ENCODE measurements at places on chromosomes 1 and 21.

GRCh38 chr1:114531094-114531493, 20.1 kb upstream of the TRIM33 start:
- DNase-seq: no peak

GRCh38 chr1:116262207-116262994, 110.6 kb upstream of the ATP1A1 start:
- no peak for DNase-seq

GRCh38 chr1:149917571-149918144, at the start of gene SV2A:
TSS of gene SV2A (minus strand) at chr1:149917844. CDS start at chr1:149913840, 4,004 bp downstream.
- DNase-seq: peak; percentile 46

DNA sequence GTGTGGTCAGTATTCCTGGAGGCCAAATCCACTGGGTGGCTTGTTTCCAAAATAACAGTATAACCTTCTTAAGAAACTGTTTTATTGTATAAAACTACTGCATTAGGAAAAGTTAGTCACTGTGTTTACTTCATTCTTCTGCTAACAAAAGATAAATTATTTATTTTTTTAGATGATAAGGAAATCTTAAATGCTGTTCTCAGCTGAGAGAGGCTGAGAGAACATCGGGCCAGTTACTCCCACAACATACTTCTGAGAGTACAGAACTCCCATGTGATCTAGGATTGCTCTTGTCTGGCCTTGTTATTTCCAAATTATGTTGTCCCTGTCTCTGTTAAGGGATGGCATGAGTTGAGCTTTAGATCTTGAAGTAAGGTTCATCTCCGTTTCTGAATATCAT, 96.7 kb upstream of the CXADR start:
- DNase-seq: no peak

GRCh38 chr1:162562470-162562828, 927 bp downstream of the UAP1 start:
- no peak for DNase-seq

GRCh38 chr1:6352138-6352563, 41.4 kb downstream of the ACOT7 start:
- DNase-seq: no peak

DNA sequence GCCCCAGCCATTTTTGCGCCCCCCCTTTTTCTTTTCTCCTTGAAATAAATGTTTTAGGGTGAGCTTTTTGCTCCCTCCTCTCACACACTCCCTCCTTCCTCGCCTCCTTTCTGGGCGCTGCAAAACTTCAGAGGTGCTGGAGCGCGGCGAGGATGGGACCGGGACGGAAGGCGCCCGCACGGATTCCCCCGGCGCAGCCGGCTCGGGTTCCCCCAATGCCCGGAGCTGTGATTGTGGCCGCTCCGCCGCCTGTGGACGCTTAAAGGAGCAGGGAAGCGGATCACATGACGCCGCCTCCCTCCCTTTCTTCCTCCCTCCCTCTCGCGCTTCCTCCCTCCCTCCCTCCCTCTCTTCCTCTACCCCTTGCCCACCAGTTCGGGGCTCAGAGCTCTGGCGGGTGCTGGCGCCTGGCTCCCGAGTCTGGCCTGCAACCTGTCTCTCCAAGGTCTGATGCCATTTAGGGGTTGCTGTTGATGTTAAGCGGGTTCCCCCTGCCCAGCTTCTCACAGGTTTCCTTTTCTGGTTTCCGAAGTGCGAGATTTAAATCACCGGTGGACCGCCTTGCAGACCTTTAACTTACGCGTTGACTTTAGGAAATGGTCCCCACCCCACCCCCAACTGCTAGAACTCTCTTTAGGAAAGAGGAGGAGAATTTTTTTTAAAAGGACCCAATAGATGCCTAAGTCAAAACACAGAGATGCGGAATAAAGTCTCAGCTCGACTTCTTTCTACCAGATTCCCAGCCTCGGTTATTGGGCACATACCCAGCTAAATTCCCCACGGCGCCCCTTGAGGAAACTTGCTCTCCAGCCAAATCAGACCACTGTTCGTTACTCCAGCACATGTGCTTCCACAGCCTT, at the start of gene WLS:
Gene WLS (minus strand): TSS at position 235 of the 860 bp plus-strand sequence. CDS start 224 bp downstream, at position 11.
- DNase-seq: no peak

DNA sequence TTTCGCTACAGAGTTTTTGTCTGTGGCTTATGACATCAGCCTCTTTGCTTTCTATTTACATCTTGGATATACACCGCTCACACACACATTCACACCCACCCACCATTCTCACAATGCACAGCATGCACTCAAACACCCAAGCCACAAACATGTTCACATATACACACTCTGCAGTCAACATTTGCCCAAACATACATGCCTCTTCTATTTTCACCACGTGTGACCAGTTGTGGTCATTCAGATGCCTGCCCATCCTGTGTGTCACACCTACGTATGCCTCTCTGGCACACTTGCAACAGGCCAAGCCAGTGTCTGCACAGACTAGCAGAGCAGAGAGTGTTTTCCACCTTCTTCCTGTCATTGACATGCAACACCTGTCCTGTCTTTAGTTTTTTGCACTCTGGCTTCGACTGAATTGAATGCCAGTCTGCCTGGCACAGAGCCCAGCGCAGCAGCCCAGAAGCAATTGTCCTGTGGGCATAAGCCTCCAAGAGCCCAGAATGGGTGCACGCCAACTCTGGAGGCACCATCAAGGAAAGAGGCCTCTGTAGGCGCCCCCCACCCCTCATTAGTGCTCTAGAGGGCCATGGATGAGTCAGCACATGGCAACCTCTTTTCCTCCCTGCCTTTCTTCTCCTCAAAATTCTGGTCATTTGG, 37.7 kb upstream of the LRRN2 start:
- DNase-seq: no peak

DNA sequence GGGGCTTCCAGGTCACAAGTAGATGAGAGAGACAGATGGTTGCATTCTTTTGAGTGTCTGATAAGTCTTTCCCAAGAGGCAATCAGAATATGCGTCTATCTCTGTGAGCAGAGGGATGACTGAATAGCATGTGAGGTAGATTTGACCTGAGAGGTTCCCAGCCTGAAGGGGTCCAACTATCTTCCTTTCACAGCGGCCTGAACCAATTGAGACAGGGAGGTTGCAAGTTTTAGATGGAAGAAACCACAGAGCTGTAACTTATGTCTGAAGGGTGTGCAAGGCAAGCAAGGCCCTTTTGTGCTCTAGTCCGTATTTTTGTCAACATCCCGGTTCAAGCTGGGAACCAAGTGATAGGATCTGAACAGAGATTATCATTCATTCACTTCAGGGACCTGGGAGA, 9.9 kb upstream of the RNF187 start:
- DNase-seq: no peak

DNA sequence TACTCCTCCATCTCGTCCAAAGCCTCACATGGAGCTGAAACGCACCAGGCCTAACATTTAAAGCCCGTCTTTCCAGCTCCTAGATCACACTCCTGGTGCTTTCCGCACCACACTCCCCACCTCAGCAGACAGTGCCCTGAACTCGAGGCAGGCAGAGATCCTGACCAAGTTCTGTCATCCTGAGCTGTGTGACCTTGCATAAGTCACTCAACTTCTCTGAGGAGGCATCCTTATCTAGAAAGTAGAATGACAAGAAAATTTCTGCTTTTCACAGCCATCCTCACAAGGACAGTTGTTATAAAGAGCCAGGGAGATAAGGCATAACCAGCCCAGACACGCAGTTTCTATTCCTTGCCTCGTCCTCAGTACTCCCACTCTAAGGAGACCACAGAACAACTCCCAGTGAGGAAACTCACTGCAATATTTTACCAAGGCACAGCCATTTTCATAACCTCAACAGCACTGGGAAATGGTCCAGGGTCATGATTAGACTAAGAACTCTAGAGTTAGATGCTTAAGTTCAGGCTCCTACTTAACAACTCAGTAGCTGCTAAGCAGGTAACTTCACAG, 3.1 kb downstream of the LRP8 start:
- no peak for DNase-seq

DNA sequence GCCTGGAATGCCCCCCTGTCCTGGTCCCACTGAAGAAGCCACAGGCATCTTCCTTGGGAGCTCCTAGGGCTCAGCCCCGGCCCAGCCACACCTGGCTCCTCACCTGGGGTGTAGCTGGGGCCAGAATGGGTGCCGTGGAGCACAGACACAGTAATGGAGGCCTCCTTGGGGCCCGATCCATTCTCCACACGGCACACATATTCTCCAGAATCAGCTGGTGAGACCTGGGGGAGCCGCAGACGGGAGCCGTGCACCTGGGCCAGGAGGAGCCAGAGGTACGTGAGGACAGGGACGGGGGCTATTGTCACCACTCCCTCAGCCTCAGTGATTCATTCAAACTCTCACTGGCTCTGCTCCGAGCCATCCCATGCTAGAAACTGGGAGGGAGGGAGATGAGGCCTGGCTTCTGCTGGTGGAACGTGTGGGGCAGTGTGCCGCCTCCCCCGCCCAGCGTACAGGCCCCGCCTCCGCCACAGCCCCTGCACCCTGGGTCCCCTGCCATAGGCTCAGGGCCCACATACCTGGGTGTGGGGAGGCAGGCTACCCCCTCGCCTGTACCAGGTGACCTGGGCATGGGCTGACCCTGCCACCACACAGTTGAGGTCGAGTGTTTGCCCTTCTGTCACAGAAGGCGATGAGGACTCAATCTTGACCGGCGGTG, 42.2 kb downstream of the LDLRAD2 start:
- no peak for DNase-seq

DNA sequence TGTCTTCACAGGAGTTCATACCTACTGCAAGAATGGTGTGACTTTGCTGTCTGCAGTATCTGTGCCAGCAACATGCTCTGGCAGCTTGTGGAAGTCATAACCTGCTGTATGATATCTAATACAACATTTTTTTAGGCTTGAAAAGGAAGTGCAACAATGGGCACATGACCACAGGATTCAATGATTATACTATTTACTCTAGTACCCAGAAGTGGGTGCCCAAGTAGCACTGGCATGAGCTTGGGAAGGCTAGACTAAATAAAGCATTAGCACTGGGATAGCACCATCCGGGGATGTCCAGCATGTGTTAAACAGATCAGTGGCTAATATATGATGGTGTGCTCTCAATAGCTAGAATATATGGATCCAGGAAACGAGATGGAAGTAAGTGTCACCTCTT, 98.6 kb upstream of the PDE4B start:
- no peak for DNase-seq

- DNase-seq: no peak
Measured at GRCh38 chr1:2606396-2606880, 19.9 kb downstream of the PRXL2B start.

- DNase-seq: no peak
Measured at GRCh38 chr21:35508139-35508888, 459.2 kb upstream of the RUNX1 start.

GRCh38 chr1:11550664-11551283, 71.8 kb downstream of the DISP3 start:
- DNase-seq: peak; percentile 22

GRCh38 chr1:56572334-56573050, 6.9 kb downstream of the PLPP3 start:
- DNase-seq: no peak

DNA sequence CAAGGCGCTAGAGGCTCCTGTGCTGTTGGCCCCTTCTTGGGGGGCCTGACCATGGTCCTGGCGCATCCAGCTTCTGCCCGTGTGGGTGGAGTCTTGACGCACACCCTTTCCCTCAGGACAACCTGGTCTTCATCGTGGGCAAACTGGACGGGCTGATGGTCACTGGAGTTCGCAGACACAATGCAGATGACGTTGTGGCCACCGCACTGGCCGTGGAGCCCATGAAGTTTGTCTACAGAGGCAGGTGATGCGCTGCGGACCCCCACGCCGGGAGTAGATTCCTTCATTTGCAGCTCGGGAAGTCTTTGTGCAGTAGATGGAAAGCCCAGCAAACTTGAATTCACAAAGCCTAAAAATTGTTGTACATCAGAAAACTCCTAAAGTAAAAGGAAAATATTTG, 58.1 kb downstream of the S100B start:
- DNase-seq: no peak

DNA sequence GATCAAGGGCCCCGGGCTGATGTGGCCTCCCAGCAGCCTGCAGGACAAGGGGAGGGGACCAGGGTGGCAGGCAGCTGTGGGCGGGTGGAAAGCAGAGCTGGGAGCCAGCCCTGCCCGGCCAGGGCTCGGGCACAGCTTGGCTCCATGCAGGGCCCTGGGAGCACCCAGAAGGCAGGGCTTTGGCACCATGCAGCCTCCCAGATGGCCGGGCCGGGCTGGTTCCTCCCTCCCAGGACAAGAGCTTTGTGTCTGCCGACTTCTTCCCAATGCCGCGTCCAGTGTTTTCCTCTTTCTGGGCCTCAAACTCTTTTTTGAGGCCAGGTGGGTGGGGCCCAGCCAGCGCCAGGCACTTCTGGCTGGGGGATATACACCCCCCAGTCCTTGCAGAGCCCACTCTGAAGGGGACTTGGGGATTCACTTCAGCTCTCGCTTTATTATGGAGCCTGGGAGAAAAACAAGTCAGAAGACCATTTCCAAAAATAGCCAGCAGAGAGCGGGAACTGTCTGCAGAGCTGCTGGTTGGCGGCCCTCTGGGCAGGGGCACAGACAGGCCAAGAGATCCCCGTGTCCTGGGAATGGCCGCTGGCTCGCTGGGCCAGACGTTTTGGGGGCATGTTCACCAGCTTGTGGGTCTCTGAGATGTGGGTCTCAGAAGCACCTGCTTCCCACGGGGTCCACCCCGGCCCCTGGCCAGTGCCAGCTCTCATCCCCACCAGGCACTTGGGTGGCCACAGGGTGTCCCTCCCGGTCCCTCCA, 103.8 kb upstream of the ARHGEF16 start:
- no peak for DNase-seq

DNA sequence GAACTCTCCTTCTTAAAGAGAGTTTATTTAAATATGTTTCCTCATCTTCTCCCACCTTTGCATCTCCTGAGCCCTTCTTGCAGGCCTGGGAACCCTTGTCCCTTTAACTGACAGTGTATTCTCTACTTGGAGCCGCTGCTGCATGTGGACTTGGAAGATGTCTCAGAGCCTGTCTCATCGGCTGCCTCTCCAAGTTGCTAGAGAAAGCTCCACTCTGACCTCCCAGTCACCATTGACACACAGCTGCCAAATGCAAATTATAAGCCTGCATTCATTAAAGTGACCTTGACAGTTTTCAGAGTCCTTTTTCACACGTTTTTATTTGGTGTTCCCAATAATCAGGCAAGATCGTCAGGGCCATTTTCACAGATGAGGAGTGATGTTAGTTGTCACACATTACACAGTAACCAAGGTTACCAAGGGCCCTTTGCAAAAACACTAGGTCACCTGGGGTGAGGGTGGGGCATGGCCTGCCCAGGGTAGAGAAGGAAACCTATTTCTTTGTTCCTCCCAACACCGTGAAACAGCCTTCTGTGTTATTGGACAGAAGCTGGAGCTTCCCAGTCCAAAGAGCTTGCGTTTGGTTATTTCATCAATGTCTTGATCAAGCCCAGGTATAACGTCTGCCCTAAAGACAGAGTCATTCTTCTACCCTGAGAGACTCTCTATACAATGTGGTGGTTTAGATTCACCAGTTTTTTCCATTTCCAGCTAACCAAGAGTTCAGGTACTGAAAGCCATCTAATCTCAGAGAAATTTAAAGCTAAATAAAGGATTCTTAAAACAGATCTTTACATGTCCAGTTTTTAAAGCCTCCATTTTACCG, 164.1 kb downstream of the GALNT2 start:
- DNase-seq: no peak

Data from stimulated activated CD4-positive, alpha-beta T cell treated with anti-CD3 and anti-CD28 coated beads, Interleukin-4, amount 100 ng/mL, for 48 hours (primary cell).